ENCODE measurements at places on chromosomes 5 and 9. TPM values are rescaled to one million over a fixed set of nuclear protein-coding genes. Genes with fewer than 3 reads are reported as not detected.

DNA sequence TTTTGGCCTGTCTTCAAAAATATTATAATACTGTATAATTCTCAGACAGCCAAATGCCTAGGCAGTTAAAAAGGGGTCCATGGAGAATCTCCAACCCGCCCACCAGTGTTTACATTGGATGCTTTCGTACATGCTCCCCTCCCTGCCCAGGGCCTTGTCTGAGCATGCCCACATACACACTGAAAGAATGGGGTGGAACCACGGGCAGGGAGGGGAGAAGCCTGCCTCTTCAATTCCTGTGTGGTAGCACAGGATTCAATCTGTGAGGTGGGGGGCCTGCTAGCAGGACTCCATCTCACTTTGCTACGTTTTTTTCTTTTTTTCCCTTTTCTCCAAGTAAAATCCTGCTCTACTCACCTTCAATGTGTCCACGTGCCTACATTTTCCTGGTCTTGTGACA is 314.7 kb upstream of the GRAMD2B start:
- no peak for DNase-seq

- DNase-seq = no peak
These were observed 5.8 kb downstream of the C5orf58 start for GRCh38 chr5:170238456-170239196.

DNA sequence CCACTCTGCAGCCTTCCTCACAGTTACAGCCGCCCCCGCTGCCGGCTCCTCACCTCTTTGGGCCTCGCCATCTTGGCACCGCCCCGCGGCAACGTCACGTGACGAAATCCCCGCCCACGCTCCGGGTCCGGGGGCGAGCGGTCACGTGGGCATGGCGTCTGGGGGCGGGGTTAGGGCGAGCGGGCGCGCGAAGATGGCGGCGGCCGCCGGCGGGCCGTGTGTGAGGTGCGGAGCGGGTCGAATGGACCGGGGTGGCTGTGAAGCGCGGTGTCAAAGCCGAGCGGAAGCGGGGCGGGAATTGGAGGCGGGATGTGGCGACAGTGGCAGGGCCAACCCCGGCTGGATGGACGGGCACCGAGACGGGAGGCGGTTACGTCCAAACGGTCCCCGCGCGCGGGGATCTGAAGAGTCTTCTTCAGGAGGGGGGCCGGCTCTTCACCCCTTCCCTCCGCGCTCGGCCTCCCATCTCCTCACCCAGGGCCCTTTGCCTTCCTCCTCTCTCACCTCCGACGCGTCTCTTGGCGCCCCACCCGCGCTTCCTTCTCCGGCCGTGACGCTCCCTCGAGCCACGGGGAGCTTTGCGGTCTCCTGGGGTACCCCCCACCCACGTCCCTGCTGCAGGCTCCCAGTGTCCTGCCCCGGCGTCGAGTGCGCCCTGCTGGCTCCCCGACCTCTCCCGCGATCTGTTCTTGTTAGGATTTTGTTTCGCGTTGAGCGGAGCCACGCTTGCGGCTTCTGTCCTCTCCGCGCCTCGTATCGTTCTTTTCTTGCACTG is at the start of the genes DOLK and NUP188:
Gene DOLK, minus strand, starts transcription at position 77 of the 775 bp plus-strand sequence. CDS start 300 bp downstream, outside the sequence.
Gene NUP188, plus strand, starts transcription at position 173 of the 775 bp plus-strand sequence. Its CDS starts 21 bp downstream, at position 194.
- DNase-seq = peak; percentile 85

- no peak for DNase-seq
These were observed 76.8 kb upstream of the SIMC1 start for GRCh38 chr5:176161431-176161830.

- peak; percentile 58 for DNase-seq
These were observed 98.8 kb downstream of the LHX2 start for GRCh38 chr9:124110307-124110915.

DNA sequence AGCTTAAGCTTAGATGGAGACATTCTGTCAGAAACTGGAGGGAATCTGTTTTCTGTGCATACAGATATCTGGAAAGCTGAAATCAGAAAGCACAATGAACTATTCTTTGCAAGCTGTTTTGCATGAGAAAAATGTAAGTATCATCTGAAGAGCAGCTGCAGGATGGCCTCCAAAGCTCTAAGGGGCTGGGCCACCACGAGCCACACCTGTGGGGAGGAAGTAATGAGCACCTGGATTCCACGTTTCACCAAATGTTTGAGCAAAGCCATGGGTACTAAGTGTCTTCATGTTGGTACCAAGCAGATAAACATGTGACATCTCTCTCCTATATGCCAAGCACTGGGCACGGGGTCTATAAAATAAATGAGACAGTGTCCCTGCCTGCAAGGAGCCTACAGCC is 199.3 kb downstream of the TTLL11 start:
- no peak for DNase-seq

DNA sequence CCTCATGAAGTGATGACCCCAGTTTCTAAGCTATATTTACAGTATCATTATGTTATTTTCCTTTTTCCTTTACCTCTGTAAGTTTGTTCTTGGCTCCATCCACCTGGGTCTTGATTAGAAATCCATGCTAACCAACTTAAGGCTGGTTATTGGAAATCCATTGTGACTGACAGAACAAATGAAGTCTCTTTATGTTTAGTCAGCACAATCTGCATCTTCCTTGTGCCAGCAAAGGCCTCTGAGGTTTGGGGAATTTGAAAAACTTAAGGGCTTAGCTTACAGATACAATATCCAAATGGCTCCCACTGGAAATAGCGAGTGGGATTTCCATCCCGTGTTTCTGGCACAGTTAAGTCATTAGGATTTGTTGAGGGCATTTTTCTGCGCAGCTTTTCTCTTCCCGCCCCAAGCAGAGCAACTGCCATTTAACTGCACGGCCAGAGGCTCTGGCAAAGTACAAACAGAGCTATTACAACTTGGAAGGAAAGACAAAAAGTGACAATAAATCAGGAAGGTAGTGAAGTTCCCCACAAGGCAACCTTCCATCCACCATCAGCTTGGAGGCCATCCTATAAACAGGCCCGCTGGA is 64.2 kb downstream of the DCP2 start:
- DNase-seq = no peak

- DNase-seq = peak; percentile 1
These were observed 448.4 kb upstream of the TLE4 start for GRCh38 chr9:79123415-79123814.

- DNase-seq = peak; percentile 84
These were observed 482.9 kb downstream of the AGTPBP1 start for GRCh38 chr9:85258823-85259370.

DNA sequence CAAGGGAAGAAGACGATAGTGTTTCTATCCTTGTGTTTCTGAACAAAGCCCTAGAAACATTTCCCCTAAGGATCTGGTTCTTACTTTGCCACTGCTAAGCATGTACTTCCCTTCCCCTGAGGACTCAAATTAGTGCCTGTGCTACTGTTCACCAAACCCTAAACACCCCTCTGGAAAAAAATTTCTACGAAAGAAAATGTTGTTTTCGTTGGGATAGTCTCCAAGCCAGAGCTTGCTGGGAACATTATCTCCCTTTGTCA is 294.6 kb downstream of the BNC2 start:
- no peak for DNase-seq

DNA sequence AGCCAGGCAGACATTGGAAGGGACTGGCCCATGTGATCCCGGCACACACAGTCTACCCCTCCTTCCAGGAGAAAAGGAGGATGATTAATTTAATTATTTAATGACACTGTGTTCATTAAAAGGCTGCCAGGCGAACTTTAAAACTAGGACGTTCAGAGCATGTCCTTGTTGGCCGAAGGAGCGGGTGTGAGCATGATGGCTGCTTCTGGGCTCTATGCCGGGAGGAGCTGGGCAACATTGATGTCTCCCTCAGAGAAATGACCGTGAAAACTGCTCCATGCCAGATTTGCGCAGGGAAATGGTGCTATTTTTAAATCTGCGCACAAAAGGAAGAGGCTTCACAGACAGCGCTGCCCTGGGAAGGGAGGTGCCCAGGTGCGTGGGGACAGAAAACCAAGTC is 284.9 kb upstream of the IRX4 start:
- no peak for DNase-seq

DNA sequence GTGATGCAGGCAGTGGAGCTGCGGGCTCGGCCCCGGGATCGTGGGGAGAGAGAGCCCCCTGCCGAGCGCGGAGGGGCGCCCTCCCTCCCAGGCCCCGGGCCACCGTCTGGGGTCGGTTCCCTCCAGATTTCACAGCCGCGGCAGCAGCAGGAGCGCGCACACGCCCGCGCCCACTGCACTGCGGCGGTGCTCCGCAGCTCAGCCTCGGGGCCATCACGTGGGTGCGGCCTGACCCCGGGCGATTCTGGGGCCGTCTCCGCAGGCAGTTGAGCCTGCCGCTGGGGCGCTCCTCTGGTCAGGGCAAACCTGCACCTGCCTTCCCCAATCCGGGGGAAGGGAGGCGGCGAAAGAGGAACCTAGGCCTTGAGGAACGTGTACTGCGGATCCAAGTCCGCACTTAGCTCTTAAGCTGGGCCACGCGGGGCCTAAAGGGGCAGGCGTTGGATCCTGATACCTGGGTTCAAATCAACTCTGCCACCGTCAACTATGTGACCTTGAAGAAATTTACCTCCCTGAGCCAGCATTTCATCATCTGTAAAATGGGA is 9.4 kb upstream of the DELE1 start:
- DNase-seq = no peak

The LRRC70 gene
- 0.27 TPM for total RNA-seq

The MIGA2 gene
- total RNA-seq = 12.8 TPM

The TTC23L gene
- total RNA-seq = not detected

Data from HT1080 (cell line).